NCI-H510A (cell line): ENCODE measurements at places on chromosomes 11 and 22.
A peak's percentile ranks its signal among the peaks of the same experiment; 100 is the strongest.

DNA sequence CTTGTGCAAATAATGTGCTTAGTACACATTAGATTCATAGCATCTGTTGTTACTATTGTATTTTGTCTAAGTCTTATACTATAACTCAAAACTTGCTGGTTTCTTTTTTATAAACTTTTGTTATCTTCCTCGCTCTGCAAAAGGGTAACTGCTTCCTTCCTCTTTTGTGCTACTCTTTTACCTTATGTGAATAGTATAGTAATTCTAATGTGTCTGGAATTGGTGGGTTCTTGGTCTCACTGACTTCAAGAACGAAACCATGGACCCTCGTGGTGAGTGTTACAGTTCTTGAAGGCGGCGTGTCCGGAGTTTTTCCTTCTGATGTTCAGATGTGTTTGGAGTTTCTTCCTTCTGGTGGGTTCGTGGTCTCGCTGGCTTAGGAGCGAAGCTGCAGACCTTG lies 563.1 kb upstream of the LUZP2 start:
- no peak for DNase-seq

DNA sequence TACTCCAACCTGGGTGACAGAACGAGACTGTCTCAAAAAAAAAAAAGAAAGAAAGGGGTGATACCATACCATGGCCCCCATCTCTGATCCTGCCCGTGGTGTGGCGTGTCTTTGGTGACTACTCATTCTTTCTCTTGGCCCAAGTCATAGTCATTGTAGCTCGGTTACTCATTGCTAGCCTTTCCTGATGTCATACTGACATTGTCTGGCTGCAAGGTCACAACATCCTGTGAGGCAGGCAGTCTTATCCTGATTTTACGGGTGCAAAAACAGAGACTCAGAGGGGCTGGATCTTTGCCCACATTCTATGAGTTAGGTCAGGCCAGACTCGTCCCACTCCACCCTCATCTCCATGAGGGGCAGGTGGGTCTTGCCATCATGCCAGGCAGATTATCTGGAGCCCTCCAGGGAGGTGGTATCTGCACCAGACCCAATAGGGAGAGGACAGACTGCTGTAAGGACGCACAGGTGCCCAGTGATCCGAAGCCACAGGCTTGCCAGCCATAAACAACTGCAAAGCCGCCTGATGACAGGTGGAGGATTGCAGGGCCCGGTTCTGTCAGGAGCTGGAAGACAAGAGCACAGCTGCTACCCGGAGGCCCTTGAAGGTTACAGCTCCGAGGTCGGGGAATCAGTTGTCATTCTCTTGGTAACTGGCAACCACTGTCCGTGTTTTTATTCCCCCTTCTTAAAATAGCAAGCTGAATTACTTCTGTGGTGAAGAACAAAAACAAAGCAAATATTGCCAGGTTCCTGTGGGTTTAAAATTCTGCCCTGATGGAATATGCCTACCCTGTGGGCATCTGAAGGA lies 13.8 kb downstream of the TOM1 start:
- DNase-seq: peak; percentile 54

GRCh38 chr11:1548221-1549070 lies 23.6 kb downstream of the DUSP8 start:
- peak; percentile 76 for DNase-seq

- DNase-seq: no peak
These were observed 62.1 kb downstream of the PDHX start for GRCh38 chr11:34978236-34979191.

GRCh38 chr11:122434786-122435185 lies 220.7 kb upstream of the UBASH3B start:
- no peak for DNase-seq

DNA sequence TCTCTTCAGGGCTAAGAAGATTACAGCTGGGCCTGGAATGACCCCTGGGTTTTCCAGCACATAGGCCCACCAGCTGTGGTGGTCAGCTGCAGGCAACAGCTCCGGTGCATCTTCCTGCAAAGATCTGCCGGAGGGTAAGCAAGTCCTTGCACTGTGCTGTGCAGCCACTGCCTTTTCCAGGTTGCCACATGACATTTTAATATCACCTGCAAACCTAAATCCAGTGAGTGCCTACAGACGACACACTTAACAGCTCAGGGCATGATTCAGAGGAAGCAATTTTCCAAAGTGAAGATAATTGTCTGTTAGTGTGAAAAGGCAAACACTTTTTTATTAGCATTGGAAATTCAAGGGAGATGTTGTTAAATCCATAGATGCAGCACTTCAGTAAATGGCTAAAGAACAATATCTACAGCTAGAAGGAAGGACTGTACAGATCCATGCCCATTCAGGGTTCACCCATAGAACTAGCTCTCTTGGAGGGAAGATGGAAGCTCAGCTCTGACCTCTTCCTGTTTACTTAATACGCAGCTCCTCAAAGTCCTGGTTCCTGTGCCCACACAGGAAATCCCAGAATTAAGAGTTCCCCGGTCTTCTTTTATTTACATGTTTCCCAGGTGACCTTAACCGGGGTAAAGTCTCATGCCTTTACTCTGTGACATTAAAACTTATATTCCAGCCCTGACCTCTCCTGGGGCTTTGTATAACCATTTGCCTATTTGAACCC lies 13.3 kb upstream of the NRIP3 start:
- DNase-seq: no peak

GRCh38 chr11:2380807-2381350 lies 3.8 kb downstream of the CD81 start:
- DNase-seq: no peak

- DNase-seq: no peak
These were observed 2120.0 kb upstream of the RAG2 start for GRCh38 chr11:38718049-38718448.

- DNase-seq: no peak
These were observed 11.0 kb downstream of the PRR5 start for GRCh38 chr22:44712962-44713361.

GRCh38 chr11:35177370-35177769 lies 38.4 kb downstream of the CD44 start:
- DNase-seq: no peak
